Upper lobe of right lung (tissue), 1 donor: ENCODE measurements at places on chromosomes 16 and 17. TPM values are rescaled to one million over a fixed set of nuclear protein-coding genes. Genes with fewer than 3 reads are reported as not detected.

SLC5A10 gene
- not detected for total RNA-seq

GGA3 gene
- 52.7 TPM for total RNA-seq

RNF167 gene
- 92.9 TPM for total RNA-seq

DNA sequence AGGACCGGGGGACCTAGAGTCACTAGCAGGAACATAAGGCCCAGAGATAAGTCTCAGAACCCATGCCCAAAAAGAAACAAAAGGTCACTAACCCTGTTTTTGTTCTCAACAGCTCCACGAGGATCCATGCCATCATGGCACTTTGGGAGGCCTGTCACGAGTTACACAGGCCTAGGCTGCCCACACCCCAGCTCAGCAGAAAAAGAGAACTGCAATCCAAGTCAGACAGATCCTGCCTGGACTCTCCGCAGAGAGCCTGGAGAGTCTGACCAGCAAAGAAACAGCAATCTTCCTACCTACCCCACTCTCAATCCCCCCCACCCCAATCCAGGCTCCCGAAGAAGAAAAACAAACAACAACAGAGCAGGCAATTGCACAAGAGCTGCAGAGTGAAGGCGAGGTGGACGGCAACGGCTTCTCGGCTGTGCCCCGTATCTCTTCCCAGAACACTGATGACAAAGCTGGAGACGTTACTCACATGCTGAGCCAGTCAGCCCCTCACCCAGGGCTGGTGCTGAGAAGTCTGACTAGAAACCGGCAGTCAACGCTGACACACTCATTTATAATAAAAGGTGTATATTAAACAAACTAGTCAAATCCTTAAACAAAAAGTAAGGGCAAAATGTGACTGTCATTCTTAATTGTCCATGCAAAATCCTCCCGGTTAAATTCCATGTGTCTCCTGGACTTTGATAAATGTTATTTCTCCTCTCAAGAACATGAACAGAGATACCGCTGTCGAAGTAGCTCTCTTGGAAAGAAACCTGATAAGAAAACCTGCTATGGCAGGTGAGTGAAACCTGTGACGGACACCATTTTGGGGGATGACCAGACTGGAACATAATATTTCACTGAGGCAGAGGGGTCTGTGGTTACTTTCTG is 89.3 kb downstream of the SMG6 start:
- H3K27me3 ChIP-seq, result no peaks in the 10 kb centered on the region
- peak overlapping the region; percentile 83 for H3K27ac ChIP-seq
- H3K36me3 ChIP-seq, result no peaks in the 10 kb centered on the region
- peaks cover 44% of the 10 kb centered on the region for H3K4me1 ChIP-seq
- DNase-seq, result peak; percentile 66

GRCh38 chr16:58814348-58814801 is 80.3 kb upstream of the GOT2 start:
- DNase-seq, result peak; percentile 65
- H3K27ac ChIP-seq, result no peak overlapping the region
- H3K4me3 ChIP-seq, result peak overlapping the region; percentile 22
- no peaks in the 10 kb centered on the region for H3K4me1 ChIP-seq
- H3K36me3 ChIP-seq, result no peaks in the 10 kb centered on the region

- no peak overlapping the region for H3K27ac ChIP-seq
- H3K4me1 ChIP-seq, result peaks cover 7% of the 10 kb centered on the region
These were observed 30.6 kb downstream of the C17orf67 start for GRCh38 chr17:56803071-56803470.

DNA sequence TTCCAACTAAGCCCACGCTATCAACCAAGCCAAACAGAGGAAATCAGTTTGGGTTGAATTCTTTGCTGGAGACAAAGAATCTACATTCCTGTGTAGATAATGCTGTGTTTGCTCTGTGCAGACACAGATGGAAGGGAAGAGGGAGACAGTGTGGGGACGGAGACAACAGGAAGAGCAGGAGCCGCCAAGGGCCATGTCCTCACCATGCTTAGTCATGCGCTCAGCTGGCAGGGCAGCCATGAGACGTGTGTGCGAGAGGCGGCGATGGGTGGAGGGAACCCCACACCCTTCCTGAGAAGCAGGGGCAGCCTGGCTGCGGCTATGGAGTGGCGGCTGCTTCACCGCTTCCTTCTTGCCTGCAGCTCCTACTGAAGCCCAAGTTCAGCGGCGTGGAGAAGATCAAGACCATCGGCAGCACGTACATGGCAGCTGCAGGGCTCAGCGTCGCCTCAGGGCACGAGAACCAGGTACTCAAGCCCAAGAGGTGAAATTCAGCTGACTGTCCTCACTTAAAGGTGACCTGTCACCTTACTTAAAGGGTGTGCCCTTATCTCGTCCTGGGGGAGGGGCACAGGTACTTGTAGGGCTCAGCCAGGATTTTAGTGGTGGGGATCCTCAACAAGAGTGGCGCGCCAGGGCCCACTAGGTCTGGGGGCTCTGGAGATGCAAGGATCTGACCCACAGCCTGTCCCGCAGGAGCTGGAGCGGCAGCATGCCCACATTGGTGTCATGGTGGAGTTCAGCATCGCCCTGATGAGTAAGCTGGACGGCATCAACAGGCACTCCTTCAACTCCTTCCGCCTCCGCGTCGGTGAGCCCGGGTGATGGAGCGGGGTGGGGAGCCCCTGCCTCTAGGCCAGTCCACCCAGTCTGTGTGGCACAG is 47.5 kb downstream of the ADCY7 start:
- H3K36me3 ChIP-seq, result peaks cover 80% of the 10 kb centered on the region
- no peaks in the 10 kb centered on the region for H3K27me3 ChIP-seq
- H3K4me1 ChIP-seq, result peaks cover 6% of the 10 kb centered on the region
- H3K4me3 ChIP-seq, result no peak overlapping the region
- peak; percentile 78 for DNase-seq
- H3K27ac ChIP-seq, result peak overlapping the region; percentile 17

DNA sequence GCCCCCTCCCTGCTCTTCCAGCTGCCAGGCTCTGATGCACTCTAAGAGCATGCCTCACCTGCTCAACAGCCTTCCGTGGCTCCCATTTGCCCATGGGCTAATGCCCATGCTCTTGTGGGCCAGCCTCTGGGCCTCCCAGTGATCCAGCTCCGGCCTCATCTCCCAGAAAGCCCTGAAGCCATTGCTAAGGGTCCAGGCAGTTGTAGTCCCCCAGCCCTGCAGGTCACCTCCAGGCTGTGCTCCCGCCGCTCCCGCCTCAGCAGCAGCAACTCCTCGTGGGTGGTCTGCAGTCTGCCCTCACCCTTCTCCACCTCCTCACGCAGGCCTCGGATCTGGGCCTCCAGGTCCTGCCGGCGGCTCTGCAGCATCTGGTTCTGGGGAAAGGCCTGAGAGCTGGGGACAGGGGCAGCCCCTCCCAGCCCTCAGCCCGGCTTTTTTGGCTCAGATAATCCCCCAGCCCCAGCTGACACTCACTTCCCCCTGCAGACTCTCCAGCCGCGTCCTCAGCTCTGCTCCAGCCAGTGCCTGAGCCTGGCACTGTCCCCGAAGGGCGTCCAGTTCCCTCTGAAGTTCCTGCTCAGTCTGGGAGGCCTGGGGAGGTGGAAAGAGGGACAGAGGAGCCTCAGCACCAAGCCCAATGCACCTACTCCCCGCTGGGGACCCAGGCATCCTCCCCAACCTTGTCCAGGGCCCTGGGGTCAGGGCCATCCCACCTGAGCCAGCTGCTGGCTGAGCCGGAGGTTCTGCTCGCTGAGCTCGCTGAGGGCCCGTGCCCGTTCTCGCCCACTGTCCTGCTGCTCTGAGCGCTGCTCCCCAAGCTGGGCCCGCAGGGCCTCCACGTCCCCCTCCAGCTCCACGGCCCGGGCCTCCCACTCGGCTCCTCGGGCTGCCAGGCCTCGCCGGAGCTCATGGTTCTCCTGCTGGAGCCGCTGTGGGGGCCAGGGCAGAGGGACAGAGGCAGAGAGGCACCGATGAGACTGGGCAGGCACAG is 6.2 kb downstream of the BICDL2 start:
- no peak for DNase-seq
- peaks cover 8% of the 10 kb centered on the region for H3K4me1 ChIP-seq
- peaks cover 14% of the 10 kb centered on the region for H3K36me3 ChIP-seq
- no peak overlapping the region for H3K27ac ChIP-seq
- peaks cover 38% of the 10 kb centered on the region for H3K27me3 ChIP-seq
